ENCODE measurements at places on chromosomes 1 and 21.

DNA sequence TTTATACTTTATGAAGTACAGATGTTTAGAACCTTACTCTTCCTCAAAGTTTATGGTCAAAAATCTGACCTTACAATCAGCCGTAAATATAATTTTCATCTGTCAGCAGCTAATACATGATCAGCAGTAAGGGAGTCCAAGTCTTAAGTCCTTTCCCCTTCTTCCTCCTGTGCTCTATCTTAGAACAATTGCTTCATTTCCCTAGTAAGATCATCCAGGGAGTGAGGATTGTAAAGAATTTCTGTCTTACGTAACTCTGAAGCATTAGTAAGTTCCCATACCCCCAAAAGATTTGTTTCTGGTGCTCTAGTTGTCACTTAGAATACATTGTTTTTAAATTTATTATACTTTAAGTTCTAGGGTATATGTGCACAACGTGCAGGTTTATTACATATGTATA, 2.1 kb downstream of the SETDB1 start:
- DNase-seq: no peak

- DNase-seq: no peak
Measured at GRCh38 chr1:23278717-23279116, 61.4 kb upstream of the HTR1D start.

- no peak for DNase-seq
Measured at GRCh38 chr1:118254491-118255425, 69.7 kb upstream of the SPAG17 start.

- no peak for DNase-seq
Measured at GRCh38 chr1:32749771-32750170, 47.2 kb upstream of the SYNC start.
